ENCODE measurements at places on chromosomes 7 and 10.

DNA sequence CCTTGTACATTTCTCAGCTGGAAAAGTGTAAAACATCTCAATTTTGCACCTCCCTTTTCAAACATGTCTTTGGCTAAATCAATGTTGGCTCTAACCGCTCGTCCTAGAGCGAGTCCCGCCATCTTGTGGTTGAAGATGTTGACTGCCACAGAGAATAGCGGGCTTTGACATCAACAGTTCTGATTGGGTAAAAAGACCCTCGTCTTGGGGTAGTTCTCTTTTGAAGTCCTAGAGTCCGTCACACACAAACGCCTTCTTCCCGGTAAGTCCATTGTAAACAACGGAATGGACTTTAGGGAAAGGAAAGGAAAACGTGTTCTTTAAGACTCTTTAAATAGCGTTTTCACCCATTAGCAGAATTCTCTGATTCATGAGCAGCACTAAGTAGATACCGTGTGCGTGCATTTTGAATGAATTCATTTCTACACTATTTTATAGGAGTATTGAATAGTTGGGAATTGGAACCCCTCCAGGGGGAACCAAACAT, 452 bp upstream of the RPP30 start:
- peak; percentile 54 for DNase-seq

DNA sequence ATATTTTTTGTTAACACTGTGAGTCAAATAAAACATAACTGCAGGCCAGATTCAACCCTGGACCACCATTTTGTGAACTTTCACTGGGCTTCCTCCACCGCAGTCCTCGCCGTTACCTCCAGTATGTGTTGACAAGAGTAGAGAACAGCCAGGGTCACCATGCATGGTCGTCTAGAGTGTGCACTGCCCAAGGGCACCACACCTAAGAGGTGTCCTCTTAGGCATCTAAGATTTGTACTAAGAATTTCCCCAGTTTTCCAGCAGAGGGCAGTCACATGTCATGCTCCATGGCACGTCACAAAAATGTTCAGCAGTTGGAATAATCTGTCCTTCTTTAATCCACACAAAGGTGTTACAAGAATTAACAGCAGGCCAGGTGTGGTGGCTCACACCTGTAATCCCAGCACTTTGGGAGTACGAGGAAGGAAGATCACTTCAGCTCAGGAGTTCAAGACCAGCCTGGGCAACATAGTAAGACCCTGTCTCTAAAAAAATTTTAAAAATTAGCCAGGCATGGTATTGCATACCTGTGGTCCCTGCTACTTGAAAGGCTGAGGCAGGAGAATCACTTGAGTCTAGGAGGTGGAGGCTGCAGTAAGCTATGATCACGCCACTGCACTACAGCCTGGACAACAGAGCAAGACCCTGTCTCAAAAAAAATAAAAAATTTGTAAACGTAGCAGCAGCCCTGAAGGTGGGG, 71.2 kb upstream of the FOXK1 start:
- DNase-seq: peak; percentile 86

DNA sequence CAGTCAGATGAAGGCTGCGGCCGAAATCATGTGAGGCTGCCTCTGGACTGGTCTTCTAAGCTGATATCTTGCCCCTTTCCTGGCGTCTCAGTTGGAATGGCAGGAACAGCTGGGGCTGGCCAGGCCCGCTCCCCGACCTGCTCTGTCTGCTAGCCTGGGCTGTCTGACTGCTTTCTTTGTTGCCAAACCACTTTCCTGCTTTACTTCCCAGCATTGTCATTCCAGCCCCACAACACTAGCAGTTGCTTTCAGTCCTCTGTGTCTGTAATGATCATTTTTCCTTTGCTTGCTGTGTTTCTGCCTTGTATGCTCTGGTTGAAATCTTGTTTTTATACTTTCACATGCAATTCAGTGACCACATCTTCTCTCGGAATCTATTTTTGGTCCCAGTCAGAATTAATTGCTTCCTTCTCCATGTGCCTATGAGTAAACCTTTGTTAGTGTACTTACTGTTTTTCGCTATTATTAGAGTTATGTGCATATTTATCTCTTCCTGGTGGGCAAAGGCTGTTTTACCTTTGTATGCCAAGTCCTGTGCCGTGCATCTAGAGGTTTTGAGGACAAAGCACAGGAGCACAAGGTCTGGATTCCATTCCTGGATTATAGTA, 21.6 kb downstream of the PRPF18 start:
- DNase-seq: no peak

- no peak for DNase-seq
Measured at GRCh38 chr7:154342971-154343633, 290.9 kb downstream of the DPP6 start.

GRCh38 chr7:44099669-44100068, 4.5 kb upstream of the AEBP1 start:
- no peak for DNase-seq

DNA sequence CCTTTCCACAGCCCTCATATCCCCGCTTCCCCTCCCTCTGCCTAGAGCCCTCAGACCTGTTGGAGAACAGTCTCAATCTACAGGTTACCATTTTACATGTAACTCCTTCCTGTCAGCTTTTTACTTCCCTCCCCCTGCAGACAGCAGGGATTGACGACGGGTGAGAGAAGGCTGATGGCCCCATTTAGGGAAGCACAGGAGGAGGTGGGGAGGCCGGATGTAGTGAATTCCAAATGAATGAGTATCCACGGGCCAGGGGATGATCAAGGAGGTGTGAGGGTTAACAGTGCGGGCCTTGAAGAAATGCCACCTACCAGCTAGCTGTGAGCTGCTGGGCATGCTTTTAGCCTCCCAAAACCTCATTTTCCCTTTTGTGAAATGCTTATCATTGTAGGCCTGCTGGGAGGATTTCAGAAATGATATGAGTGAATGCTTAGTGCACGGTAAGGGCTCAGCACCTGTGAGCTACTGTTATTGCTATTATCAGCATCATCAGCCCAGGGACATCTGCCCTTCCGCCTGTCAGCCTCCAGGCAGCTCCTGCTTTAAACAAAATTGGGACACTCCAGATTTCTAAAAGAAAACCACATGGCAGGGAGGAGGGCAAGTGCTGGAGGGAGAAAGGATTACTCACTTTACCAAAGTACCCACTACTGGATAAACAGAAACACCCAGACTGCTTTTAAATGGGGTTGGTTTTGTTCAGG, 6.5 kb upstream of the NANOS1 start:
- no peak for DNase-seq

DNA sequence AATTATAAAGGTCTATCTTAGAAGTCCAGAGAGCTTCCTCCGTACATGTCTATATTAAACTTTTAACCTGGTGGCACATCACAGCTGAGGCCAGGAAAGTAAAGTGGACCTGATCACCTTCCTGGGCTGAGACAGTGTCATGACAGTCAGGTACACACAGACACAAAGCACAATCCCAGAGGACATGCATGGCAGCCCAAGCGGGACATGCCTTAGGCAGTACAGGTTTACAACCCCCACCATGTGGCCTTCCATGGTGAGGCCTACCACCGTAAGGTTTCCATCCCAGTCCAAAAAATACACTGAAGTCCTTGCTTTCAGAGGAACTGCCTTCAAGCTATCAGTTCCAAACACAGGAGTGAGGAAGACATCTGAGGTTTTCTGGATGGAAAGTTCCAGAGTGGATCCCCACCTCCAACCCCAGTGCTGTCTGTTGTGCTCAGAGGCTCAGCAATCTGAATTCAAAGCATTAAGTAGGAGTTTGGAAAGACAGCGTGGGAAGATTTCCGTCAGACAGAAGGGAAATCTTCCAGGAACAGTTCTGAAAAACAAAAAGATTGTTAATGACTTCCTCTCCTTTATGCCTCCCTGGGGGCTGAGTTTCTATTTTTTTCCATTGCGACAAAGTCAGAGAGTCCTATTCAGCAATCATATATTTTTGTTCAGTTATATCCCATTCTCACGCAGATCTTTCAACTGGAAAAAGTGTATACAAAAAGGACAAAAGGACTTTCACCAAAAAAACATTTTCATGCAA, 20.1 kb downstream of the IFIT3 start:
- DNase-seq: peak; percentile 69

GRCh38 chr7:51268859-51269258, 47.8 kb downstream of the COBL start:
- DNase-seq: no peak

GRCh38 chr10:119849944-119850343, 22.7 kb downstream of the MCMBP start:
- DNase-seq: no peak

DNA sequence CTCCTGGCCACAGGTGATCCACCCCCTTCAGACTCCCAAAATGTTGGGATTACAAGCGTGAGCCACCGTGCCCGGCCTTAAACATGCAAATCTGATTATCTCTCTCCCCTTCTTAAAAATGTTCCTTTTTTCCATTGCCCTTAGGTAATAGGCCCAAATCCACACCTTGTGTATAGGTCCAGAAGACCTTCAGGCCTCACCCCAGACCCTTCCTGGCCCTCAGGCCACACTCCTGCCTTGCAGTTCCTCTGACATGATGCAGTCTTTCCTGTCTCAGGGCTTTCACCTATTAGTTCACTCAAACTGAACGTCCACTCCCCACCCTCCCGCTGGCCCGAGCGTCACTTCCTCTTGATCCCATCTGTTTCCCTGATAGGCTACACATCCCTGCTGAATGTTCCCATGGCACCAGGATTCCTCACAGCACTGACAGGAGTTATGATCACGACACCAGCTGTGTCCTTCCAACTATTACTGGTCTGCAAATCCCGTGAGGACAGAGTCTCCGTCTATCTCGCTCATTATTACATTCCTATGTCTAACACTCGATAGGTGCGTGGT, 46.4 kb downstream of the DENND2A start:
- no peak for DNase-seq

- no peak for DNase-seq
Measured at GRCh38 chr10:131625041-131625440, 275.8 kb upstream of the PPP2R2D start.

GRCh38 chr7:150806863-150807262, 6.3 kb downstream of the TMEM176A start:
- no peak for DNase-seq

- DNase-seq: peak; percentile 16
Measured at GRCh38 chr10:113993489-113993991, 50.1 kb upstream of the ADRB1 start.

DNA sequence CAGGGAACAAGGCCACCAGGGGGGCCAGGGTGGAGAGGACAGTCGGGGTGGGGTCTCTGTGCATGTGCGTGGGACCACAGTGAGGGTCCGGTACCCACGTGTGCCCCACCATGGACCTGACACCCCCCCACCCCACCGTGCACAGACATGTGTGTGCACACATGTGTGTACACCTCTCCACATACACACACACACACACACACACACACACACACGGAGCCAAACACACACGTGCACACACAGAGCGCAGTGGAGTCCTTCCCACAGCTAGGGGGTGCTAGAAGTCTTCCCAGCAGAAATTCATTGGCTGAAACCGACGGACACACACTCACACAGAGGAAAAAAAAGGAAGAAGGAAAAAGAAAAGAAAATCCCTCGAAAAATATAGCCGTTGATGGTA, 42.8 kb upstream of the GNA12 start:
- DNase-seq: peak; percentile 84

DNA sequence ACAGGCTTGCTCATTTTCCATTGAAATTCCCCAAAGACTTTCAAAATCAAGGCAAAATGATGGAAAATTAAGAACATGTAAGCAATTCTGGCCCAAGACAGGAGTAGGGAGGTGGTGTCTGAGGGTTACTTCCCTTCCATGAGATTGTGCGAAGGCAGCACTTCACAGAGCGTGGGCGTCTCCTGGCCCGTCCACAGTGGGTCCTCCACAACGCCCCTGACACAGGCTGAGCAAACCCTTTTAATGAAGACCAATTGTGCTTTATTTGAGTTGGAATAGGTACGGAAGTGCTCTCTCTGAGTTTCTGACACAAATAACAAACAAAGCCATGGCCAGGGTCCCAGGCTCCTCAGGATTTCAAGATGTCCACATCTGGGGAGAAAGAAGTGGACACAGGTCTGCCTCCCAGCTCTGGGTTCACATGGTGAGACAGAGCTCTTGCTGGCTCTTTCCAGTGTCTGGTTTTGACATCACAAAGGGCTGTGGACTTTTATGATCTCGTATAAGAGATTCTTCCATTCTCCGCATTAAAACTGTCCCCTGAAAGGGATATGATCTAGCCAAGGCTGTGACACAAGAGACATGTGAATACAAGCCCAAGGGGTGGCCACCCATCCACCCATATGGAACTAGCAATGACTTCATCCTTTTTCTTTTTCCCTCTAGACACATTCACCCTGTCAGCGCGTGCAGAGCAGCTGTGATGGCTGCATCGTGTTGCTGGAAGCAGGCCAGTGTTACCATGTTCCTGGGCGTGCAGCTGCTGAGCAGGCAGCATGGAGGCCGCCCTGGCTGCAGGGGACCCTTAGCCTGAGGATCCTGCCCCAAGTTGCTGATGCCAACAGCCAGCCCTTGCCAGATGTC, 145.6 kb downstream of the ADAM12 start:
- no peak for DNase-seq

GRCh38 chr10:72277340-72277995, 3.7 kb downstream of the DDIT4 start:
- DNase-seq: no peak

- DNase-seq: no peak
Measured at GRCh38 chr7:100418930-100419659, 9.4 kb downstream of the ZCWPW1 start.

GRCh38 chr10:64598600-64598999, 1077.4 kb downstream of the REEP3 start:
- DNase-seq: no peak

- peak; percentile 33 for DNase-seq
Measured at GRCh38 chr7:29946428-29947186, 43.0 kb downstream of the SCRN1 start.

GRCh38 chr7:10718768-10719167, 254.9 kb upstream of the PHF14 start:
- DNase-seq: no peak

DNA sequence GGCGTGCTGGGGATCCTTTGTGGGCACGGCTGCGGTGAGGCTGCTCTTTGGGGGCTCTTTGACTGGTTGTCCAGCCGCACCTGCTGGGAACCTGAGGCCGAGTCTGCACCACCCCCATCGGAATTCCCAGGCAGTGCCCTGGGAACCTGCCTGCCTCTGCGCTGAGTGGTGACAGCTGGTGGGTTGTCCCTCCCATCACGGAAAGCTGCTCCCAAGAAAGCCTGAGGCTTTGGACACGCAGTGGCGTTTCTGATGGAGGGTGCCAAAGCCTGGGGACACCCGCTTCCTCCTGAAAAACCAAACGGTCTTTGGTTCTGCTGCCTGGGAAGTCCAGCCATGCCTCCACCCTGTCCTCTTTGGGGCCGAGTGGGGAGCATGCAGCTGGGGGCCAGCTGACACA, 21.4 kb upstream of the SHH start:
- DNase-seq: no peak

GRCh38 chr10:127619546-127620325, 70.6 kb downstream of the NPS start:
- no peak for DNase-seq

GRCh38 chr7:25391295-25391861, 163.1 kb upstream of the NPVF start:
- peak; percentile 27 for DNase-seq

DNA sequence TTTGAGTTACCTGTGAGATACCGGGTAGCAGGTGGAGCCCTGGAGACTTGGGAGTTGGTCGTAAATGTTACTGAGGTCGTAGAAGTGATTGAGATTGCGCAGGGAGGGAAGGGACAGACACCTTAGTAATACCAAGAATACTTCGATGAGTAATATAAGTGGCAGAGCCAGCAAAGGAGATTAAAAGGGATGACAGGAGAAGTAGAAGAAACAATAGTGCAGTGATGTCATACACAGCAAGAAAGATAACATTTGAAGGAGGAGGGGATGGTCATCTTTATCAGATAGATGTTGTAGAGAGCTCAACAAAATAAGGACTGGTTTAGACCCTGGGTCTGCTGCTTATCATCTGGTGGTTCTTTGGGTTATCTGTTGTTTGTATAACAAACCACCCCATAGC, 5.0 kb downstream of the BCCIP start:
- no peak for DNase-seq
